ENCODE measurements at places on chromosomes 11 and 22.

- no peak for DNase-seq
These were observed 9.1 kb upstream of the CTTN start for GRCh38 chr11:70389201-70389600.

- no peak for DNase-seq
These were observed 61.0 kb upstream of the PLET1 start for GRCh38 chr11:112321501-112322172.

DNA sequence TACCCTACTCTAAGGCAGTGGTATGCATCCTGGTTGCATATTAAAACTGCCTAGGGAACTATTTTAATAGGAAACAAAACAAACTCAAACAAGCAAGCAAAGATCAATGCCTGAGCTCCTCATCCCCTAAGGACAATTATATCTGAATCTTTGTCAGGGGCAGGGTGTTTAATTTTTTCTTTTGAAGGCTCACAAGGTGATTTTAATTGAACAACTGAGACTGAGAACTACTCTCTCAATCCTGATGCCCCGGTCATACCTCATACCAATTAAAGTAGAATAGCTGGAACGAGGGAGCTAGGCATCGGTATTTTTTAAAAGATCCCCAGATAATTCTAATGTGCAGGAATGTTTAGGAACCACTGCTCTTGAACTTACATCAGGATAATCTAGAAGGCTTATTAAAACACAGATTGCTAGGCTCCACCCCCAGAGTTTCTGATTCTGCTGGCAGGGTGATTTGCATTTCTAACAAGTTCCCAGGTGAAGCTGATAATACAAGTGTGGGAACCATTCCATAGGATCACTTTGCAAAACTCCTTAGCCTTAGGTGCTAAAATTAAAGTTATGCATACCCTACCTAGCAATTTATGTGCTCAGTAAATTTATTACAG, 416.5 kb downstream of the GUCY1A2 start:
- DNase-seq, result no peak

GRCh38 chr11:35064114-35064800, 74.7 kb upstream of the CD44 start:
- no peak for DNase-seq

GRCh38 chr22:33875316-33875715, 45.0 kb downstream of the LARGE1 start:
- DNase-seq, result no peak

DNA sequence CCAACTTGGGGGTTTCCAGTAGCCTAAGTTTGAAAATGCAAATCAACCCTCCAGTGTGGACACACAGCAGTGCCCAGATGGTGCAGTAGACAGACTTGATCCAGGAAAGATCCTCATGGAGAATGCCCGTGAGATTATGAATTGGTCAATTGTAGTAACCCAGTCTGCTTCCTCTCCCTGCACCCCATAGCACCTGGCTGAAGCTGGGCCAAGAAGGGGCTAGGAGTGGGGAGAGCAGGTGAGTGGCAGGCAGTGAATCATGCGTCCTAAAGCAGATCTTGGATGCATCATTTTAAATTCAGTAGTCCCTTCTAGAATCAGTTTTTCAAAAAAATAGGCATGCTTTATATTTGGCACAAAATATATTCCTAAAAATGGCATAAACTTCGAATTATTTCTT, 52.2 kb downstream of the CYB5R2 start:
- DNase-seq, result no peak

DNA sequence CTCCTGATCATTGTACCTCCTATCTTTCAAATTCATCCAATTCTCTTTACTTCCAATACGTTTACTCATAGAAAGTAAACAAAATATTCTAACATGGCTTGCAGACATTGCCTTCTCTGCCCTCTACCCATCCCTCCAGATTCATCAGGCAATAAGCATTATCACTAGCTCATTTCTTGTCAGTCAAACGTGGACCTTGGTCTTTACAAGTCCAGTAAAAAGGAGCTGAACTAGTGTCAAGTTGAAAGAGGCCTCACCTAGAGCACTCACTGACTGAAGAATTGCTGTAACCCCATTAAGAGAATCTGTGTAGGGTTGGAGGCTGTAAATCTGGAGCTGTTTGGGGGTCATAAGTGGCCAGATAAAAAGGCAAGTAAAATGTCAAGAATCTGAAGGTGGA, 435.0 kb upstream of the CCDC179 start:
- DNase-seq, result no peak

- DNase-seq, result no peak
These were observed 15.0 kb upstream of the PRR5 start for GRCh38 chr22:44686873-44687600.

- no peak for DNase-seq
These were observed 27.2 kb upstream of the GAB4 start for GRCh38 chr22:17035246-17035645.

DNA sequence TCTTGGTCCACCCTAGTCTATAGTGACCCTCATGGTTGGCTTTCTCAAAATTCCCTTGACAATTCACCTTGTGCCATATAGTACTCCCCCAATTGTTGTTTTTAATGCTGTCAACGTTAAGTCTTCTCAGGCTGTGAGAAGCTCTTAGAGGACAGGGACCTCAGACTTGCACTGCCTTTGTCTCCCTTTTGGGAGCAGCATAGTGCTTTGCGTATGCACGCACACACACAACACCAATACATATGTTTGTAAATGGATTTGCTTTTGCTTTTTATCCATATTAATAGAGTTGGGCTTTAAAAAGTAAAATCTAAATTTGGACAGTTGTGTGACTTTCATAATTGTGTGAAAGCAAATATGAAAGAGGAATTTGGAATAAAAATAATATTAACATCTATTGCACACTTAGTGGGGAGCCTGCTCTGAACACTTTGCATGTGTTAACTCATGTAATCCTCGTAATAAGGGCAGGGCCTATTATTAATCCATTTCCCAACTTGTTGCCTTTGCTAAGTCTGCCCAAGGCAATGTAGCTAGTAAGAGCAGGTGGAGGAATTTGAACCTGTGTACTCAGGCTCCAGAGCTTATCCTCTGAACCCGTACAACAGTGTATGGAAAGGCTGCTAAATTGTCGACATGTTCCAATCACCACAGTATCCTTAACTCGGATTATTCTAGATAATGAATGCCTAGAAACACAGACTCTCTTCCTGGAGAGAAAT, 257.7 kb upstream of the NARS2 start:
- DNase-seq, result no peak

- DNase-seq, result no peak
These were observed 27.9 kb upstream of the RBMXL2 start for GRCh38 chr11:7060868-7061267.

DNA sequence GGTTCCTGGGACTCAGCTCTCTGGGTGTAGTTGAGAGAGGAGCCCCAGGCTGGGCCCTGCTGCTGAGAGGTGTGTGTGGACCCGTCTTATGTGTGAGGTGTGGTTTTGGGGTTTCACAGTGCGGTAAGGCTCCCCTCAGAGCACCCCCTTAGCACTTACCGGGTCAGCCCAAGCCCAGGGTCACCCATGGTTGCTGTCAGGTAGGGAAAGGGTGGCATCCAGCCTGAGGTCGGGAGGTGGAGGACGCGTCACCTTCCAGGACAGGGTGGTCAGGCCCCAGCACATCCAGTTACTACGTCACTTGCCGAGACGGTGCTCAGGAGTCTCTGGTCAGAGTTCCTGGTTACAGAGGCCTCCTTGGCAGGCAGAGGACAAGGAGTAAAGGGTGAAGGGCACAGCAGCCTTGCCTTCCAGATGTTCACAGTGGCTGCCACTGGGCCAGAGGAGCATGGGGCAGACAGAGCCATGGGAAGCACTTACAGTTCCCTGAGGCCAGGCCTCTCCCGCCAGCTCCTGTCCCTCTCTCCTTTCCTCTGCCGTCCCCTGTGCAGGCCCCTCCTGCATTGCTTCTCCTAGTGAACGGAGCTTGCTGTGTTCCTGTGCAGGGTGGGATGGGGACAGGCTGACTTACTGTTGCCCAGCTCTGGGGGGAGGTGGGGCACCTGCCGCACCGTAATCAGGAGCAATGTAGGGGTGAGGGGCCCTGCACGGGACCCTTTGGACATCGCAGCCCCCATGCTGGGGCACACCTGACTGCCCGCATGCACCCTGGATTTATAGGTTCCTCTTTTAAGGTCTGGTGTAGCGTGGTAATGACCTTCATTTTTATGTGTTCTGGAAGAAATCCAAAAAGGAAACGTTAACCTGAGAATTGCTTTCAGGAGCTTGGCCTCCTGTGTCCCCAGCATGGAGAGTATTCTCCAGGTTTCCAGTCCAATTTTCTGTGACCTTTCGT, 285.9 kb downstream of the TBC1D22A start:
- DNase-seq, result no peak

DNA sequence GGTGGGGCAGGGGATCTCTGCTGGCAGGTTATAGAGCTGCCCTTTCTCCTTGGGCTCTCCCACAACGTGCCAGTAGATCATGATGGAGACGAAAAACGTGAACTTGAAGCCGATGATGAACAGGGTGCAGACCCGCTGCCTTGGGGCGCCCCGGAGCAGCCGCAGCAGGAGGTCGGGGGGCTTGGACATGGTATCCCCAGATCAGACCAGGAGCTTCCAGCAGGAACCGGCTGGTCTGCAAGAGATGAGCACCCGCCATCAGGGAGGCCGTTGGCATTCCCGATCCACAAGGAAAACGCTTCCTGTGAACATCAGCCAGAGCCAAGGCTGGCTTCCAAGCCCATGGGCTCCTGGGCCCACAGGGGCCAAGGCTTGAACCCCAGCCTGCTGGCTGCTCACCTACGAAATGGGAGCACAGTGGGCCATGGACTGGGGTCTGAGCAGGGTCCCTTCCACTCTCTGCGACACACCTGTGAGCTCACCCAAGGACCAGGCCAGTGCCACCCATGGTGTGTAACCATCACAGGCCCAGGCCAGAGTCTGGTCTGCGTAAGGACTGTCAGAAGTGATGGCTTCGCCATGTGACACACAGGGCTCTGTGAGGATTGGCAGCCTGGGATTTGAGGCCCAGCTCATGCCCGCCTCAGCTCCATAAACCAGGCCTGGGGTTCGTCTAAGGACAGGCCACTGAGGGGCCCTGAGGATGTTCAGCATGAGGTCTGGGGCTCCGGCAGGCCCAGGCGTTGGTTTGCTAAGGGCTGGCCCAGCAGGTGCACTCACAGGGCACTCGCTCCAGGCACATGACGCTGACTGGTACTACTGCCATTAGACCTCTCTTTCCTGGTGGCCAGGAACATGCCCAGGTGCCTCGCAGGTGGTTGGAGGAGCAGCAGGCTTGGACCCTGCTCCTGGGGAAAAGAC, 26.6 kb downstream of the A4GALT start:
- no peak for DNase-seq

All from activated CD8-positive, alpha-beta memory T cell treated with anti-CD3 and anti-CD28 coated beads for 4 hours (primary cell).